ENCODE measurements at places on chromosomes 5 and 9.

GRCh38 chr5:165757791-165758190 lies 2252.4 kb downstream of the MAT2B start:
- DNase-seq = no peak

DNA sequence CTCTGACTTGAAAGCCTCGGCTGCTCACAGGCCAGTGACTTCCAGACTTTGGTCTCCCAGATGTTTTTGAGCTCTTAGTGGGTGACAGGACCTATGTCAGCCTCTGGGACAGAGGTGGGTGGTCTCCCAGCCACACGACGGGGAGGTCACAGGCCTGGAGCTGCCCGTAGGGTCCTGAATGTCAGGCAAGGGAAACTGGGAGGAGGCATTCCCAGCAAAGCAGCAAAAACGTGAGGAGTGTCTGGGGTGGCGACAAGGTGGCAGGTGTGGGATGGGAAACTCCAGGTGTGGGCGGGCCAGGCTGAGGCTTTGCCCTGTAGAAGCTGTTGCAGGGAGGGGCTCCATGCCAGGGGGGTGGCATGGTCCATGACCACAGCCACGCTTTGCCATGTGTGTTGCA lies 110.5 kb downstream of the CACNA1B start:
- DNase-seq = no peak

DNA sequence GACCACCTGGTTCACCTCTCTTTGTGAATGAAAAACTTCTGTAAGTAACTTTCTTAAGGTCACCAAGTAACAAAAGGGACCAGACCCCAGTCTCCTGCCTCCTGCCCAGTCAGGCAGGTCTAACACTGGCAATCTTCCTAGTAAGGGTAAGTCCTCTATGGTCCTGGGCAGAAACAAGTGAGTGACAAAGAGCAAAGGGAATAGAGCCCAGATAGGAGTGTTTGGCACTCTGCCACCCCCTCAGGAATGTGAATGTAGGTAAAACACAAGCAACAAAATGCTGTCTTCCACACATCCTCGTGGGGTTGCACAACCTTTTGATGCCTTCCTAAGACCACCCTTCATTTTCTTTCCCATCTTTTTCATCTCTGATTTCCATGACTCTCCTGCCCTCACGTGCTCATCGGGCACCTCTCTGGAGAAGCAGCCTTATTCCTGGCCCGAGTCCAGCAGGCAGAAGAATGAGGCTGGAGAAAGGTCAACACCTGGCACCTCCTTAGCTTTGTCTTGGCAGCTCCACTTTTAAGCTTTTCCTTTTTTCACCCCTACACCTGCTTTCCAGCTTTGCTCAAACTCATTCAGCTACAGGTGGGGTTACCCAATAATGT lies 90.2 kb upstream of the LHFPL2 start:
- no peak for DNase-seq

DNA sequence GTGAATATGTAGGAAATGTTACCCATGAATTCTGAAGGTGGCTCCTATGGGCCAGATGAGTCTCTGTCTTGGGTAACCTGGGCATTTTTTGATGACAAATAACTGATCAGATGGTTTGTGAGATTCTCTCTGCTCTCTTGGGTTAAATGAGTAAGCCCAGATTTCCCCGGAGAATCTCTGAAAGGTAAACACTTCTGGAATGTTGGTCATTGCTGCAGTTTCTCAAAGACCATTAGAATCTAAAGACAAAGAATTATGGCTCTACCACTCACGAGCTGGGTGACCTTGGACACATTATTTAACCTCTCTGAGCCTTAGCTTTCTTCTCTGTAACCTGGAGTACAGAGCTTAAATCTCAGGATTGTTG lies 191.2 kb downstream of the DAB2IP start:
- DNase-seq = no peak

GRCh38 chr5:6712142-6712576 lies 1.1 kb upstream of the TENT4A start:
- DNase-seq = no peak

- DNase-seq = no peak
Observed at GRCh38 chr9:75198436-75198835, 110.1 kb downstream of the OSTF1 start.

DNA sequence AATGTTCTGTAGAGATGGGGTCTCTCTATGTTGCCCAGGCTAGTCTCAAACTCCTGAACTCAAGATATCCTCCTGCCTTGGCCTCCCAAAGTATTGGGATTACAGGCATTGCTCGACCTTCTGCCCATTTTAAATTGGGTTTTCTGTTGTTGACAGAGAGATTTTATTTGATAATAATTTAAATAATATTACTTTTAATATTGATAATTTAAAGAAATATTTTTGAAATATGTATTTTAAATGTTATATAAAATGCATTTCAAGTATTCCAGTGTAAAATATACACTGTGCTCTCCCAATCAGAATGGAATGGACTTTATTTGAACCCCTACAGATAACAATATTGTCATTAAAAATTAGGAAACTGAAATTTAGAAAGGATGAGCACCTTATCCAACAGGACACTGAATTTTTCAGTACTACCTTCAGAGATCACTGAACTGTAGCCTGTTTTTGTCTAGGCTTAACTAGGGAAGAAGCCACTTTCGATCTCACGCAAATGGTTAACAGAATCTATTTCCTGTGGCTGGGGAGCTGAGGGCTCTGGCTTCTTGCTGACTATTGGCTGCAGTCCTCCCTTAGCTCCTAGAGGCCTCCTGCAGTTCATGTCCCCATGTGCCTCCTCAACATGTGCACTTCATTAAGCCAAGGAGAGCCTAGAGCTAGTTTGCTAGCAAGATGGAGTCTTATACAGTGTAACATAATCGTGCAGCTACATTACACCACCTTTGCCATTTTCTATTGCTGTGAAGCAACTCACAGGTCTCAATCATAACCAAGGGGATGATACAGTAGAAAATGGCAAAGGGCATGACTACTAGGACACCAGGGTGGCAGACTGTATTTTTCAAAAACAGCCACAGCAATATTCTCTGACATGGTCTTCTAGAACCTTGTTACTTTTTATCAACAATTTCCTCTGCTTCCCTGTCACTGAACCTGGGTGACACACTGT lies 150.0 kb downstream of the CDC42SE2 start:
- no peak for DNase-seq

DNA sequence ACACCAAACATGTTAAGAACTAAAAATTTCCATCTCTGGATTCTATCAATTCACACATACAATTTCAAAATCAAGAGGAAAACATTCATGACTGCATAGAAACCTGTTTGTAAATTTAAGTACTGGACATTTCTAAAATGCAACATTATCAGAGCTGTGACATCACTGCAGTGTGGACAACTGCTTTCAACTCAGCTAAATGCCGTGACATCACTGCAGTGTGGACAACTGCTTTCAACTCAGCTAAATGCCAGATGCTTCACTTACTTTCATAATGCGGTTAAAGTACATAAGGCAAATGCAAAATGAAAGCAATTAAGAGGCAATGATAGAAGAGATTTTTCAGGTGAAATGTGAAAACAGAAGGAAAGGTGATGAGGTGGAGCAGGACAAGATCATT lies 161.5 kb downstream of the ARL15 start:
- DNase-seq = no peak

DNA sequence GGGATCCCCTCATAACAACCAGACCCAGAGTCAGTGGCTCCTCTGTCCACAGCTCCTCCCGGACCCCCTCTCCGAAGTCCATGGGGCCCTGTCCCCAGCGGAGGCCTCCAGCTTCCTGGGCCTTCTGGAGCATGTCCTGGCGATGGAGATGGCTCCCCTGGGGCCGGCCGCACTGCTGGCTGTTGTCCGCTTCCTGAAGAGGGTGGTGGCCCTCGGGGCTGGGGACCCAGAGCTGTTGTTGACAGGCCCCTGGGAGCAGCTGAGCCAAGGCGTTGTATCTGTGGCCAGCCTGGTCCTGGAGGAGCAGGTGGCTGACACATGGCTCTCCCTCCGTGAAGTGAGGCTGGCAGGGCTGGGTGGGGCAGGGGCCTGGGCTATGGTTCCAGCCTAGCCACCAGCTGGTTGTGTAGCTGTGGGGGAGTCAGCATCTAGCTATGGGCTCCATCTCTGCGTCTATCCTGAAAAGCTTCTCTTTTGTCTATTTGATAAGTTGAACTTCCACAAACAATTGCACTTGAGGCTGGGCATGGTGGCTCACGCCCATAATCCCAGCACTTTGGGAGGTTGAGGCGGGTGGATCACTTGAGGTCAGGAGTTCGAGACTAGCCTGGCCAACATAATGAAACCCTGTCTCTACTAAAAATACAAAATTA lies 4.7 kb downstream of the ADGRD2 start:
- DNase-seq = no peak

- DNase-seq = no peak
Observed at GRCh38 chr9:12351293-12352044, 341.7 kb upstream of the TYRP1 start.

DNA sequence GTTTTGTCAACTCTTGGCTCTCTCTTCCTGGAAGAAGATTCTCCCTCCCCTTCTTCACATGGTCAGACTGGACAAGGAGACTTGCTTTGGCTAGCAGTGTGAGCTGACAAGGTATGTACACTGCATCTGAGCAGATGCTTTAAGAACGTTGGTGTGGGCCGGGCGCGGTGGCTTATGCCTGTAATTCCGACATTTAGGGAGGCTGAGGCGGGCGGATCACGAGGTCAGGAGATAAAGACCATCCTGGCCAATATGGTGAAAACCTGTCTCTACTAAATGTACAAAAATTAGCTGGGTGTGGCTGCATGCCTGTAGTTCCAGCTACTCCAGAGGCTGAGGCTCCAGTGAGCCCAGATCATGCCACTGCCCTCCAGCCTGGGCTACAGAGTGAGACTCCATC lies 26.4 kb upstream of the SEMA5A start:
- no peak for DNase-seq

DNA sequence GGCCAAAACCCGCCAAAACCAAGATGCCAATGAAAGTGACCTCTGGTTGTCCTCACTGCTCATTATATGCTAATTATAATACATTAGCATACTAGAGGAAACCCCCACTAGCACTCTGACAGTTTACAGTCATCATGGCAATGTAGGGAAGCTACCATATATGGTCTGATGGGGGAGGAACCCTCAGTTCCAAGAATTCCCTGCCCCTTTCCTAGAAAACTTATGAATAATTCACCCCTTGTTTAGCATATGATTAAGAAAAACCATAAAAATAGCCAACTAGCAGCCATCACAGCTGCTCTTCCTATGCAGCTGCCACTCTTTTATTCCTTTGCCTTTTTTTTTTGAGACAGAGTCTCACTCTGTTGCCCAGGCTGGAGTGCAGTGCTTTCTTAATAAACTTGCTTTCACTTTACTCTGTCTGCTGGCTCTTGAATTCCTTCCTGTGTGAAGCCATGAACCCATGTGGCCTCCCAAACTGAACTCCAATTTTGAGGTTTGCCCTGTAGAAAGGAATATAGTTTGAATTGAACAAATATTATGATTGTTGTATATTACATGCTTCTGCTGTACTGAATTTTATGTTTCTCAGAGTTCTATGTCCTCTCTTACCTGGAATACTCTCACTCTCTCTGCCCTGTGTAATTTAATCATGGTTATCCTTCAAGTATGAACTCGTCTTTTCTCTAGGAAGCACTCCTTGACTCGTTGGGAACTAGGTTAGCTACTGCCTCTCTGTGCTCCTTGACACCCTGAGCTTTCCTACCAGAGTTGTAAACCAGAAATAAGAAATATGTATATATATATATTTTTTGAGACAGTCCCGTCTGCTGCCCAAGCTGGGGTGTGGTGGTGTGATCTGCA lies 59.8 kb downstream of the KIAA1958 start:
- no peak for DNase-seq

- no peak for DNase-seq
Observed at GRCh38 chr9:110156902-110157301, 51.1 kb downstream of the C9orf152 start.

DNA sequence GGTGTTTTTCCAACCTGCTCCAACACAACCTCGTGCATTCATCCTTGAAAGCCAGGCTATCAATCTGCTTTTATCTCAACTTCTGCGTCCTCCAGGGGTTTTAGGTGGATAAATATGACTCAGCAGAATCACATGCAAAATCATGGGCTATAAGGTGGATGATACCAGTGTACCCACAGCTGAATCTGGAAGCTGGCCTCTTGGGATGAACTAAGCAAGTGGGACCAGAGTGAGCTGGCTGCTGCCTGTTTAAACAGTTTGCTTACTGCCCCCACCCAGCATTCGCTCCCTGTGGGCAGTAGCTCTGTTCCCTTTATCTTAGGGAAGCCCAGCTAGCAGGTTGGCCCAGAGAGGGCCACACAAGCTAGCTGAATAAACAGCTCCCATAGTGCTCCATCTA lies 194.0 kb downstream of the CRB2 start:
- no peak for DNase-seq

DNA sequence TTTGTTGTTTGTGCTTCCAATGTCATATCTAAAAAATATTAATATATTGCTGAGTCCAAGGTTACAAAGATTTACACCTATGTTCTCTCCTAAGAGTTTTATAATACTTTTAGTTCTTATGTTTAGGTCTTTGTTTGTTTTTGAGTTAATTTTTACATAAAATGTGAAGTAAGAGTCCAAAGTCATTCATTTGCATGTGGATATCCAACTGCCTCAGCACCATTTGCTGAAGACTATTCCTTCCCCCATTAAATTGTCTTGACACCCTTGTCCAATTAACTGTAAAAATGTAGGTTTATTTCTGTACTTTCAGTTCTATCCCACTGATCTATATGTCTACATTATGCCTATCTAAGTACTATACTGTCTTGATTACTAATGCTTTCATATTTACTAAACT lies 35.7 kb downstream of the TTC33 start:
- DNase-seq = no peak

GRCh38 chr5:59354274-59354673 lies 539.3 kb downstream of the PDE4D start:
- no peak for DNase-seq

GRCh38 chr5:101811466-101811865 lies 484.6 kb downstream of the SLCO4C1 start:
- DNase-seq = no peak

DNA sequence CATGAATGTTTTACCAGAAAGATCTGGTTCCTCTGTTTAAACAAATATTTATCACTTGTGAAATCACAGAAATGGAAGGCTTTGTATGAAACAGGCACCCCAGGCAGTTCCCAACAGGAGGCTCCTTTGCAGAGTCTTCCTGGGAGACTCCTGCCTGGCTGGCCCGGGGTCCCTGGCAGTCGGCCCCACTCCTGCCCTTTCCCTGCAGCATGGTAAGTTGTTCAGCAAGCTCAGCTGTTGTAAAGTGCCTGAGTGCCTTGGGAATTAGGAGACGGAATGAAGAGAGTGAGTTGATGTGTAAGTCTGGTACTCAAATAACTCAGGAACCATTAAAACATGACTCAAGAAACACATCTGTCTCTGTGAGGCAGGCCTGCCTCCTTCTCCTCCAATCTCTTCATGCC lies 17.5 kb upstream of the LHFPL2 start:
- no peak for DNase-seq
